BJ (cell line): ENCODE measurements at places on chromosomes 2 and 18.

- no peak for DNase-seq
Observed at GRCh38 chr18:31576670-31577069, 15.0 kb upstream of the TTR start.

GRCh38 chr18:27983780-27984179, 193.2 kb downstream of the CDH2 start:
- DNase-seq = no peak

DNA sequence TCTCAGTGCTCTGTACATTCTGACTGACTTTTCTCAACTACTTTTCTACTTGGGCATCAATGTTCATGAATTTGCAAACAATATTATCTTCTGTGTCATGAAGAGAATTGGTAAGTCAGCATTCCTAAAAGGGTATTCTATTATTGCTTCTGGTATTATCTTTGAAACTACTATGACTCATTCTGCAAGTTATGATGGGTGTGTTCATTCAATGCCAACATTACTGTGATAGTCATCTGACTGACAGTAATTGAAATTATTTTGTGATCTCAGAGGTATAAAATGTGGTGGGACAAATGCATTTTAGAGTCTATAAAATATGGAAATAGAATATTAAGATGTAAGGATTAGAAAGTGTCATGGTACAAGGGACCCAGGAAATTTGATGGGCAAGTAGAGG, 736.0 kb upstream of the CELF4 start:
- DNase-seq = no peak

DNA sequence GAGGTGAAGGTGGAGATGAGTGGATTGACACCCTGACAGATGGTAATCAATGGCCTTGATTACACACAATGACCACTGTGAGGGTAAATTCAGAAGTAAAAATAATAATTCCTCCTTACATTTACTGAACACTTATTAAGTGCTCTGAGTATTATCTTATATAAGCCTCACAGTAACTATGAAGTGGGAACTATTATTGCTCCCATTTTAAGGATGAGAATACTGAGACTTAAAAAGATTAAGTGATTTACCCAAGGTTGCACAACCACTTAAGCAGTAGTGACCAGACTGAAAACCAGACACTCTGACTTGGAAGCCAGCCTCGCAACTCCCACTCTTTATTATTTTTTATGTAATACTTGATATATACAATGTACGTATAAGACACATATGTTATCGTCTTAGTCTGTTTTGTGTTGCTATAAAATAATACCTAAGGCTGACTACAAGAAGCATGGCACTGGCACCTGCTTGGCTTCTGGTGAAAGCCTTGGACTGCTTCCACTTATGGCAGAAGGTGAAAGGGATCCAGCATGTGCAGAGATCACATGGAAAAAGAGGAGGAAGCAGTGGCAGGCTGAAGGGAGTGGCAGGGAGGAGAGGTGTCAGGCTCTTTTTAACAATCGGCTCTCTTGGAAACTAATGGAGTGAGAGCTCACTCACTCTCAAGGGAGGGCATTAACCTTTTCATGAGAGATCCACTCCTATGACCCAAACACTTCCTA, 41.5 kb upstream of the C1D start:
- no peak for DNase-seq

DNA sequence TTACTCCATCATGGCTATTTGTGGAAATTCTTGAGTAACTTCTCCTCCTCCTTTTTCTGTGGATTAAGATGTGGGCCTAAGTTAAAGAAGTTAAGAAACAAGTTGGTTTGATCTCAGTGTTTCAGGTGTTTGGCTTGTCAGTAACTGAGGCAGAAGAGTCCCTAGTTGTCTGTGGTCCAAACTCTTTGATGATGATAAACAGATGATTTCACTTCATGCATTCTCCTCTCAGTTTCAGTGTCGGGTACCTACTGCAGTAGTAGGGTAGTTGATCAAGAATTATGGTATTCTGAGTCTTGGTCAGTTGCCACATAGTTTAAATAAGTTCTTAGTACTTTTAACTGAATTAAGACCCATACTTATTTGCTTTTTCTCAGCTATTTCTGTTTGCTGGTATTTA, 85.6 kb downstream of the NCOA1 start:
- no peak for DNase-seq

DNA sequence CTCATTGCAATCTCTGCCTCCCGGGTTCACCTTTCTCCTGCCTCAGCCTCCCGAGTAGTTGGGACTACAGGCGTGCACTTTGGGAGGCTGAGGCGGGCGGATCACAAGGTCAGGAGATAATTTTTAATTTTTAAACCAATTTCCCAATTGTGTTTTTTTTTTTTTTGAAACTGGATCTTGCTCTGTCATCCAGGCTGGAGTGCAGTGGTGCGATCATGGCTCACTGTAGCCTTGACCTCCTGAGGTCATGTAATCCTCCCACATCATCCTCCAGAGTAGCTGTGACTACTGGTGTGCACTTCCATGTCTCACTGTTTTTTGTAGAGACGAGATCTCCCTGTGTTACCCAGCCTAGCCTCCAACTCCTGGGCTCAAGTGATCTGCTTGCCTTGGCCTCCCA, 49.3 kb downstream of the GLS start:
- no peak for DNase-seq

- DNase-seq = no peak
Observed at GRCh38 chr2:64331849-64332699, 121.9 kb upstream of the LGALSL start.

GRCh38 chr2:218963601-218964000, 4.1 kb downstream of the CDK5R2 start:
- DNase-seq = no peak

- no peak for DNase-seq
Observed at GRCh38 chr2:96088340-96089335, 27.7 kb downstream of the ADRA2B start.

DNA sequence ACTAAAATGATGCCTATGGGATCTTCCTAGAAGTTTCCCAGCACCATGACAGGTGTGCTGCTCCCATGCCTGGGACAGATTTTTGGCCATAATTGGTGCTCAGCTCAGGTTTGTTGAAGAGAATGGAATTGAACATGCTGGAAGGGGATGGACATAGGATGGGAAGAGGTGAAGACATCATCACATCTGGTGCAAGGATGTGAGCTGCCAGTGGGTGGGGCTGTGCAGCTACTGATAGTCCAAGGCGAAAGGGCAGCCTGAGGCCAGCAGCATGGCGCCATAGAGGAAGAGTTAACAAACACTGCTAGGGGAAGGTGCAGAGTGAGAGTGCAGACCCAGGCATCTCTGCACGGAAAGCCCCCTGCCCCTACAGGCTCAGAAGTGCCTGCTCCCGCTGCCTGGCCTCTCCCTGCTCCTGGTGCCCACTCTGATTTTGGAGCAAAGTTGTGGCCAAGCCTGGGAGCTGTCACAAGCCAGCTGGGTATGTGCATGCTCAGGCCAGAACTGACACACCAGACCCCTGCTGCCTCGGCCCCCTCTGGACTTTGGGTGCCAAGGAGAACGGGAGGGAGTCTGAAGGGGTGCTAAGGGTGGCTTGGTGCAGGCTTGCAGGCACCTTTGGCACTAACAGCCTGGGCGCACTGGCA, 178.6 kb downstream of the ZBTB7C start:
- no peak for DNase-seq

DNA sequence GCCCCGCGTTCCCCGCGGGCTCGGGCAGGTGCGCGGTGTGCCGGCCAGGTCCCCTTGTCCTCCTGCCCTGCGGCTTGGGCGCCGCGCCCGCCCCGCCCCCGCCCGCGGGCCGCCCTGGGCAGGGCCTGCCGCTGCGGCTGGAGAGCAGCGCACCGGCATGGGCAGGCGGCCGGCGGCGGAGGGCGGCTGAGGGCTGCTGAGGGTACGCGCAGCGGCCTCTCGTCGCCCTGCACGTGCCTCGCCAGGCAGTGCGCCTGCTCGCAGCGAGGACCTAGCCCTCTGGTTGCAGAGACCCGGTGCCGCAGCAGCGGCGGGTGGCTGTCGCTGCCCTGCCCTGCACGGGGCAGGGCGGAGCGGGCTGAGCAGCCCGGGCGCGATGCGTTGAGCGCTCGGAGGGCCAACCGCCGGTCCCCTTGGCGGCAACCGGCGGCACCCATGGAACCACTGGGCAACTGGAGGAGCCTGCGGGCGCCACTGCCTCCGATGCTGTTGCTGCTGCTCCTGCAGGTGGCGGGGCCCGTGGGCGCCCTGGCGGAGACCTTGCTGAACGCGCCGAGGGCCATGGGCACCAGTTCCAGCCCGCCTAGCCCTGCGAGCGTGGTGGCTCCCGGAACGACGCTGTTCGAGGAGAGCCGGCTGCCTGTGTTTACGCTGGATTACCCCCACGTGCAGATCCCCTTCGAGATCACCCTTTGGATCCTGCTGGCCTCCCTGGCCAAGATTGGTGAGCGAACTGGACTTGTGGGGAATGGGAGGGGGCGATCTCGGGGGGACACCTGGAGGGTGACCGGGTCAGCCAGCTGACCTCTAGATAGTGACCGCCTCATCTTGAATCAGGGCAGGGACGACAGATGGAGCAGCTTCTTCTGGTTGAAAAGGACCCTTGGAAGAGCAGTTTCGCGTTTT, at the start of gene SLC9A2:
Gene SLC9A2 (plus strand): TSS at position 140 of the 906 bp plus-strand sequence. CDS start 296 bp downstream, at position 436.
- DNase-seq = no peak

DNA sequence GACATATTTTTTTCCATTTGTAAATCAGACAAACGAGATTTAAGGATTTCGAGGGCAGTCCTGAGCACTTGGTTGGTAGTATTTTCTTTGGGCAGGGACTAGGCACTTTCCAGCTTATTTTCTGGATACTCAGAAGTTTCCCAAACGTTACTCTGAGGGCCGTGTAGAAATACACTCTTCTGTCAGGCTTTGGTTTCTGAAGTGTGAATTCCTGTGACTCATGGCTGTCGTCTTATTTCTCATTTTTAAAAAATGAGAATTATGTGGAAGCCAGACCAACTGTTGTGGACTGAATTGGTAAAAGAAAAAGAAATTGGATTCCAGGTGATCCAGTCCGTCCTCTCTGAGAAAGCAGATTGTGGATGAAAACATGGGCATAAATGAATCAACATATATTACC, 658.6 kb upstream of the FANCL start:
- DNase-seq = peak; percentile 41

DNA sequence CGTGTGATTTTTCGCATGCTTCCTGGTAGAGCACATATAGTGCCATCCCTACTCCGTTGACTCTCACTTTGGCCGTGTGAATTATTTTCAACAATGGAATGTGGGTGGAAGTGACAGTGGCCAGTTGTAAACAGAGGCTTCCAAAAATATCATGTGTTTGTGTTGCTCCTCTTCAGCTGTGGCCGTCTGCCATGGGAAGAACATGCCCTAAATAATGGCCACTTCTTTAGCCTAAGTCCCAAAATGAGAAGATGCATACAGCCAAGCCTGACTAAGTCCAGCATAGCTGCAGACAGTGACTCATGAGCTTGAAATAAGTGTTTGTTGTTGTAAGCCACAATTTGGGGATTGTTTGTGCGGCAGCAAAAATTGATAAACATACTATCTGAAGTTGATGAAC, 8.9 kb upstream of the GALNT1 start:
- no peak for DNase-seq

DNA sequence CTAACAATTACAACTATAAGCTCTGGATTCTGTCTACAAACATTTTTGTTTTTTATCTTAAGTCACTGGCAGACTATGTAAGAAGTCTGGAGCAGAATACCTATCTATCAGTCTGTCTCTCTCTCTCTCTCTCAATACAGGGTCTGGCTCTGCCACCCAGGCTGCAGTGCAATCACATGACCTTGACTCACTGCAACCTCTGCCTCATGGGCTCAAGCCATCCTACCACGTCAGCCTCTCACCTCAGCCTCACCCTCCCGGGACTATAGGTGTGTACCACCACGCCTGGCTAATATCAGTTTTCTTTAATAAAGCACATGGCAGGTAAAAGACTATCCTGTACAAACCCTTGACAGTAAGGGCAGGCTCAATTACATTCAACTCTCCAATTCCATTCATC, 96.9 kb downstream of the OSBPL1A start:
- DNase-seq = no peak

DNA sequence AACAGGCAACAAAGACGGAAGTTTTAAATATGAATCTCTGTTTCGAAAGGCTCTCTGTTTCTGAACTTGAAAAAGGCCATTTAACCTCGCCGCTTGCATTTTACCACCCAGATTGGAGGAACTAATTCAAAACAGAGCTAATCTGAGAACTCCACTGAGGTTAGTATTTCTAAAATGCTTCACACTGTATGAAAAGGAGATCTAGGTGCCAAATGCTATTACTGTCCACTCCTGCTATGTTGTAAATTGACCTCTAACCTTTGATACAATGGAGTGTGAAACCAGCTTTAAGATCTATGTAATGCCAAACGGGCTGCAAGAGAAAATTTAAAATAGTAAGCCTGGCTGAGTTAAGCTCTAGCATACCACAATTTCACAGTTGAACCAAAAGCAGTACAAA, 364.5 kb downstream of the IRS1 start:
- DNase-seq = no peak
